ENCODE measurements at places on chromosomes 4 and X.

DNA sequence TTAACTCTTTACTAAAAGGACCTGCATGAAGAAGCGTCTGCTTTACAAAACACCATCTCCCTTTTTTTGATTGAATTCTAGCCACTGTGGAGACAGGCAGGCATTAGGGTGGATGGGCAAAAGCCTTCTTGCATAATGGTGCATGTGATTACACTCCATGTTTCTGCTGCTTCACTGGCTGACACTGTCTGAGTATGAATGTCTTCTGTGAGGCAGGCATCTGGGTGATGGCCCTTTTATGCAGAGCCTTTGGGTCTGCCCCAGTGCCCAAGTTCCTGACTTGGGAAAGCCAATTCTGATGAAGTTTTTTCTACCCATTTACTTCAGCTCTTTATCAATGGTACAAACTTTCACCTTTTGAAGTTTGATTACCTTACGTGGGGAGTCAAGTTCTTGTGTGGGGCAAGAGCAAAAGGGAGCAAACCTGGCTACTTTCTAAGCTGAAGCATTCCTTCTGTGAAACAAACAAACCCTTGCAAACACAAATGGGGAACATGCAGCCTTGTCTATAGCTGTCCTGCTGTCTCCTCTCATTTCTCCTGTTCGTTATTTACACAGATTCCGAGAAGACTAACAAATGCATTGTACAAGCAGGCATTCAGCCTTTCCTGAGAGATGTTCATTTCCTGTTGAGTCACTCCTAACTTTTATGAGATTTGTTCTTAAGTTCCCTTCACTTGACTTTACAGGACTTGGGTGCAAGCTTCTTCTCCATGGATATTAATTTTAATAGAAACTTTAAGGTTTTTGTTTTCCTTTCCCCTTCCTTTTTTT, 301.9 kb downstream of the TLL1 start:
- DNase-seq: no peak

DNA sequence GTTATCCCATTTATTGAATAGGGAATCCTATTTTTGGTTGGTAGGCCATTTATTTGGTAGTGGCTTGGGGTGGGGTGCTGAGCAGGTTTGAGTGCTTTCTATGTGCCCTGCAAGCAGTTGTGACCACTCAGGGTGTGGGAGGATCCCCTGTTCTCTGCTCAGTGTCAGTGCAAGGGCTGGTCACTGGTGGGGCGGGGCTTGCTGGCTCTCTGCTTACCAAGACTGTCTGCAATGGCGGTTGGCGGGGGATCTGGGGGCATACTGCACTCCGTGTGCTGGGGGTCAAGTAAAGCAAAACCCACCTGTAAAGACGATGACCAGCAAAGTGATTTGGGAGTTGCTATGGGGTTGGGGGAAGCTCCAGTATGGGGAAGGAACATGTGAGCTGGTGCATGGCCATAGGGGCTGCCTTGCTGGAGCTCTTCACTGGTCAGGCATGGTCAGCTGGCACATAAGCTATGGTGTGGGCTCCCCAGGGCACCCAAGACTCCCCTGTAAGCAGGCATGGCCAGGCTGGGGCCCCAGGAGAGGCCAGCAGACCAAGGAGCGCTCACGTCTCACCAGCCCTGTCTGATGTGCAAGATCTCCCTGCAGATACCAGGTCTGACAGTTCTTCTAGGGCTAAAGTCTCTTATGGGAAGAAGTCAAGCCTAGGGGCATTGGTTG, 83.0 kb upstream of the GRXCR1 start:
- DNase-seq: no peak

GRCh38 chr4:53781629-53782457, 190.6 kb upstream of the LNX1 start:
- DNase-seq: no peak

- no peak for DNase-seq
Observed at GRCh38 chr4:79882806-79883205, 190.2 kb downstream of the ANTXR2 start.

- DNase-seq: no peak
Observed at GRCh38 chr4:23981328-23981727, 91.5 kb upstream of the PPARGC1A start.

GRCh38 chr4:13601048-13601447, 26.5 kb downstream of the BOD1L1 start:
- DNase-seq: peak; percentile 1

DNA sequence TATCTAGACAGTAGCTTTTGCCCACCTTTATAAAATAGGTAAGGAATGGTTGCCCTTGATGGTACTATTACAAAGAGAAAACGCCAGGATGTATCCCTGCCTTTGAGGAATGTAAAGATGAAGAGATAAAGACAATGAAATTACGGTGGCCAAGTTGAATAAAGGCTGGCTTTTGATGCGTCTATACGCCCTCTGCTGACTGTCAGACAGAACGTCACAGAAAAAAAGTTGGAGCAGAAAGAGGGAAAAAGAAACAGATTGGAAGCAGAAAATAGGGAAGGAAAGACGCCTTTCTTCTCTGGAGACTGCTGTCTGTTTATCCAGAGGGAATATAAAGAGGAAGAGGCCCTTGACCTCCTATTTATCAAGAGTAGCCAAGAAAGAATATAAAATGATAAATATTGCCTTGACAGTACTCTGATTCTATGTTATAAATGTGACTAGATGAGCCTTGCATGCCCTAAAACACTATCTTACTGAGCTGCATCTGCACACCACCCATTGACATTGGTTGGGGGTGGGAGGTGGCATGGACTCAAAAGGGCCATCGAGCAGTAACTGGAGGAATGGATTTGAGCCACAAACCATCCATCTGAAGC, 30.6 kb downstream of the PCDH19 start:
- peak; percentile 78 for DNase-seq

DNA sequence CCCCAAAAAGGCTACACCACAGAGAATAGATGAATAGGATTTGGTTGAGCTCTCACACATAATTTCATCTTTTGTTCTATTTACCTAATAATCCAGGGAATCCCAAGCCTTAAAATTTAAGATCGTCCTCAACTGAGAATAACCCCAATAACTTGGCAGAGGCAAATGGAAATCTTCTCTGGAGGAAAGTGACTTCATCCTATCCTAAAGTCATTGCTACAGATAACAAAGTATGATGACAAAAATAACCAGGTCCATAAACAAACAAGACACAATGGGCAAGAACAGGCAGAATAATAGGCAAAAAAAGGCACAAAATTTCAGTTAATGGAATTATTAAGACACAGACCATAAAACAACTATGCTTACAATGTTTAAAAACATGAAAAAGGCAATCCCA, 177.3 kb upstream of the STK26 start:
- no peak for DNase-seq

GRCh38 chrX:47797084-47797483, 39.6 kb upstream of the ZNF81 start:
- no peak for DNase-seq
